NCI-H2227 treated with DMSO at 0.1 percent for 48 hours (cell line): ENCODE measurements at places on chromosomes 7 and 10.

GRCh38 chr10:90557385-90557784 is 300.5 kb downstream of the HTR7 start:
- DNase-seq: no peak

DNA sequence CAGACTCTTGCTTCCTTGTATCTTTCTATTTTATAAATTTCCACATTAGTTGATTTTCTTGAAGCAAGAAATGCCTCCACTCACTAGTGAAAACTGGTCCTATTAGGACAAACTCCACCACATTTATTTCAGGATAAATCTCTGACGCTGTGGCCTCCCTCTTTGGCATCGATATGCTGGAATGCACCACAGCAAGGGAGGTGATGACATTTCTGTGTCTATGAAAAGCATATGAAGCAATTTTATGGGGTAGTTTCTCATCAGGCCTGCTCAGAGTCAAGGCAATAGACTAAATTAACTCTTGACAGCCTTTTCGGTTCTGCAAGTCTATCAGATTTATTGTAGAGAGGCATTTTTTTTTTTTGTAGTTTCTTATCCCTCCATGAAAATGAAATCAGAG is 304.4 kb downstream of the ZEB1 start:
- no peak for DNase-seq

DNA sequence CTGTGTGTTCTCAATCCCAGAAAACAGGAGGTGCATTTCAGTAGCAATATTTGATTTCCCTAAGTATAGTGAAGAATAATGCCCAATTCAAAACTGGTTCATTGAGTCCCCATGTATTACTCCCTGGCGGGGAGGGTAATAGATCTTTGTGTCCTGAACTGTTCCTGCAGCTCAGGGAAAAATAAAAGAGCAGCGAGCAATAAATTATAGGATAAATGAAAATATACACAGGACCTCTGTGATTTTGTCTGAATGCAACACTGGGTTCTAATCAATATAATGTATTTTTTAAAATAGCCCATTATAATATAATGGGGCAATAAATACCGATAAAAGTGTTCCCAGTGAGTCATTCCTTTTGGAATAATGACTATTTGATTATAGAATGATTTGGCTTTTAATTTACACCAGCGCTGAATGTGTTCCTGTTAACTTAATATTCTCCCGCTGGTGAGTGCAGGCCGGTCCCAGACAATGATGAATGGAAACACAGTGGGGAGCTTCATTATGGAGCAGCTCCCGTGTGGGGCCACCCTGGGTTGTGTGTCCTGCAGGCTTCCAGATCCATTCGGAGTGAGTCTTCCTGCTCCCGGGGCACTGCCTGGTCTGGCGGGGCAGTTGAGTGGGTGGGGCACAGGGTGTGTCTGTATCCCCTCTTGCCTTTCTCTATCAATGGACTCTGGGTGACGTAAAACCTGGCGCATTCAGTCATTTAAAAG is 263.1 kb downstream of the ACTR3B start:
- no peak for DNase-seq

GRCh38 chr7:37982423-37982822 is 62.0 kb downstream of the EPDR1 start:
- no peak for DNase-seq

GRCh38 chr10:19762026-19762425 is 54.2 kb upstream of the PLXDC2 start:
- DNase-seq: no peak

- no peak for DNase-seq
Observed at GRCh38 chr7:11505471-11505985, 326.5 kb downstream of the THSD7A start.

DNA sequence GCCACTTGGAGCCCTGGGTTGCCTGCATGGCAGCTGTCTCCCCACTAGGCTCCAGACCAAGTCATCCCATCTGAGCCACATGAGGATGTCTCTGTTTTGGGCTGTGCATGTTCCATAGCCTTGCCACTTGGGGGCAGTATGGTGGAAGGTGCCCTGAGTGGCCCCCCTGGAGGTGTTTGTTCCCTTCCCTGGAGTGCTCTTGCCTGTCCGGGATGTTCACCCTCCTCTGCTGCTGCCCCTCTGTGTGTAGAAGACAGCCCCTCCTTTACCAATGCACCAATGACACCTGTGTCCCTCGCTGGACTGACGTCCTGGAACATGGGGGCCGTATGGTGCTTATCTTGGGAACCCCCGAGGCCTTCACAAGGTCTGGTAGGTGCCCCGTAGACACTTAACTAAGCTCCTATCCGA is 100.2 kb downstream of the ACTR3B start:
- DNase-seq: no peak

- DNase-seq: no peak
Observed at GRCh38 chr7:47404010-47404409, 177.9 kb downstream of the TNS3 start.

DNA sequence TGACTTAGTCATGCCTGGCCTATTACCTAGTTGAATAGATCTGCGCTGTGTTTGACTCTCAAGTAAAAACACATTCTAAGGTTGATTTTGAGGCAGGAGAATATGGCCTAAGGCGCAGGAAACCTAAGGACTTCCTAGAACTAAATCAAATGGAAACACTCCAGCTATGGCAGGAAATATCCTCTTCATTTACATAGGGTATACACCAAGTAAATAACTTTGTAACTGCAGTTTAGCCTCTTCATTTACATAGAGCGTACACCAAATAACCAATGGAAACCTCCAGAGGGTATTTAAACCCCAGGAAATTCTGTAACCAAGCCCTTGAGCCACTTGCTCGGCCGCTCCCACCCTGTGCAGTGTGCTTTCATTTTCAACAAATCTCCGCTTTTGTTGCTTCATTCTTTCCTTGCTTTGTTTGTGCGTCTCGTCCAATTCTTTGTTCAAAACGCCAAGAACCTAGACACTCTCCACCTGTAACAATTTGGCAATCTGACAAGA is 35.6 kb upstream of the XRCC2 start:
- DNase-seq: no peak
